Adipocyte (in vitro differentiated cells): ENCODE measurements at places on chromosomes 7 and 10.

GRCh38 chr10:28644647-28645046 lies 32.7 kb upstream of the BAMBI start:
- DNase-seq = no peak

- no peak for DNase-seq
These were observed 9.1 kb downstream of the PRPS1L1 start for GRCh38 chr7:18018296-18019215.

DNA sequence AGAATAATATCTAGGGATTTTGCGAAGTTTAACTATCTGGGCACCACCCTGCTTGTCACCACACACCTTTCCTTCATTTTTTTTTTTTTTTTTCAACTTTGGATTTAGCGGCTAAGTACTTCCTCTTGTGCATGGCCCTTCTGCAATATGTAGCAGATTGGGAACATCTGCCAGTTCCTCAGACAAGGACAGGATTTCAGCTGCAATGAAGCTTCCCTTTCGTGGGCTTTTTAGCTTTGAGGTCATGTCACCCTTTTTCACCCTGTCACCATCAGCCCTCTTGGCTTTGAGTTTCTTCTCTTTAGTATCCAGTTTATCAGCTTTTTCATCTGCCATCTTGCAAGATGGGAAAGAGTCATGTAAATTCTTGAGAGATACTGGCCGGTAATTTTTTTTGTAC lies 81.6 kb upstream of the ETV1 start:
- no peak for DNase-seq

- no peak for DNase-seq
These were observed 74.2 kb downstream of the MINPP1 start for GRCh38 chr10:87578842-87579401.

DNA sequence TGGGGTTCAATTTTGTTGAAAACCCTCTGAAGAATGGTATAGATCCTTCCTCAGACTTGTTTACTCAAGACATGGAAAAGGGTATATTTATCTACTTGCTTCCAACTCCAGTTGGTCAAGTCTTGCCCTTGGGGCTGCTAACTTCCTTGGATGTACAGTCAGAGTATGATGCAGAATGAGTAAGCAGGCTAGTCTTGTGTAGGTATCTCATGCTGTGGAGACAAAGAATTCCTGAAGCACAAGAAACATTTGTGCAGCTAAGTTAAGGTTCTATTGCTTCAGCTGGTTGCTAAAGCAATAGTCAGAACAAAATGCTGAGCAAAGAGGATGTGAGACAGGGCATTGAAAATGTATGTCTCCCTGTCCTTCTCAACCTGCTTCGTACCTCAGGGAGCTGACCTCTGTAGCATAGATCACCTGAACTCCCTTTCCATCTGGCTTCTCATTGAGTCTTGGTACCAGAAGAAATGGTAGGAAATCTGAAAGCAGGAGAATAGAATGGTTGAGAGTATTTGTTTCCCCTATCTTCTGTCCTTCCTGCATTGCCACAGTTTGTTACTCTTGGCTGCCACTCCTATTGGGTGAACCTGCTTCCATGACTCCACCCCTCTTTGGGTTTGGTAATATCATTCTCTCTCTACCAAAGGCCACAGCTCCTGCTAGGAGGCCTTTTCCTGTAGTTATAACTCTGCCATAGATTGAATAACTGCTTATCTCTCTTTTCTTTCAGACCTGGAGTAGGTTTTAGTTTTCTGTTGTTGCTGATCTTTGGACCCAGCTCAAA lies 346.0 kb downstream of the PHF14 start:
- DNase-seq = no peak
